MCF 10A (cell line): ENCODE measurements at places on chromosomes 12 and 14.

DNA sequence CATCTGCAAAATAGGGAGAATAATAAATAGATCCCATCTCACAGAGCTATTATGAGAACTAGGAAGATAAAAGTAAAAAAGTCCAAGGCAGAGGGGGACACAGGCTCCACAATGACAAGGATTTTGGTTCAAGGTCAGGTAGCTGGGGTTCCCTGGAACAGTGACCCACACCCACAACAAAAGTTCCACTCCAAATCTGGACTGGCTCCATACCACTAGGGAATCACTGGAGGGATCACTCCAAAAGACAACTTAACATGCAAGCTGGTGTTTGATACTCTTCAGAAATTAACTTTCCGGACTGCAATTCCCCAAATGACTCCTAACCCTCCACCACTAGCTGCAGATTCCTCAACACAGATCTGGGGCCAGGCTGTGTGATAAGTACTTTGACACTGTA, 54.9 kb downstream of the ITPK1 start:
- no peak for DNase-seq

- no peak for DNase-seq
Measured at GRCh38 chr14:31930493-31931240, 146.4 kb upstream of the ARHGAP5 start.

GRCh38 chr12:27796128-27796527, 16.1 kb upstream of the MANSC4 start:
- no peak for DNase-seq

- no peak for DNase-seq
Measured at GRCh38 chr14:76921088-76921399, 94.8 kb downstream of the LRRC74A start.

GRCh38 chr12:23930599-23930998, 18.9 kb downstream of the SOX5 start:
- no peak for DNase-seq

- DNase-seq = no peak
Measured at GRCh38 chr12:6701078-6701768, 608 bp upstream of the PIANP start.

- no peak for DNase-seq
Measured at GRCh38 chr12:106192659-106193393, 54.1 kb upstream of the NUAK1 start.

GRCh38 chr14:72736786-72737559, 156.9 kb downstream of the DPF3 start:
- DNase-seq = no peak

DNA sequence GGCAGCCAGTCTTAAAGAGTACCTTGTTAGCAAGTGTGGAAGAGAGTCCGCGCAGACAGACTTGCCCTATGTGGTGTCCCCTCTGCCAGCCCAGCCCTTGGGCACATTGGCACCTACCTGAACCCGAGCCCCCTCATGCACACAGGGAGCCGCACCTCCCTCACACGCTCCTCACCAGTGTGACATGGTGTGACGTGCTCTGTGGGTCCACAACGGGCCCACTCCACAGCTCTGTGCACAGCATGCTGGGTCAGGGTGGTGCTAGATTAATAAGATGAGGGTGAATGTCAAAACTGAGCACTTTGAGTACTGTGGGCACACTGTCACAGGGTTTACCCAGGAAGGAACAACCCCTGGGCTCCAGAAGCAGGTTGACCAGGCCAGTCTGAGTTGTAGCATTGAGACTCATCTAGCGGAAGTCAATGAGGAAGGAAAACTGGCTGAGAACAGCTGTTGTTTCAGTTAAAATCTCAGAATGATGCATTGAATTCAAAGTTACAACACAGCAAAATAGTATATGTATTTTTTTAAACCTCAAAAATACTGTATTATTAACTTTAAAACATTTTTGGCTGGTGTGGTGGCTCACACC, 53.4 kb upstream of the AMN start:
- DNase-seq = no peak

- peak; percentile 22 for DNase-seq
Measured at GRCh38 chr12:100472325-100472724, 1.3 kb upstream of the NR1H4 start.

DNA sequence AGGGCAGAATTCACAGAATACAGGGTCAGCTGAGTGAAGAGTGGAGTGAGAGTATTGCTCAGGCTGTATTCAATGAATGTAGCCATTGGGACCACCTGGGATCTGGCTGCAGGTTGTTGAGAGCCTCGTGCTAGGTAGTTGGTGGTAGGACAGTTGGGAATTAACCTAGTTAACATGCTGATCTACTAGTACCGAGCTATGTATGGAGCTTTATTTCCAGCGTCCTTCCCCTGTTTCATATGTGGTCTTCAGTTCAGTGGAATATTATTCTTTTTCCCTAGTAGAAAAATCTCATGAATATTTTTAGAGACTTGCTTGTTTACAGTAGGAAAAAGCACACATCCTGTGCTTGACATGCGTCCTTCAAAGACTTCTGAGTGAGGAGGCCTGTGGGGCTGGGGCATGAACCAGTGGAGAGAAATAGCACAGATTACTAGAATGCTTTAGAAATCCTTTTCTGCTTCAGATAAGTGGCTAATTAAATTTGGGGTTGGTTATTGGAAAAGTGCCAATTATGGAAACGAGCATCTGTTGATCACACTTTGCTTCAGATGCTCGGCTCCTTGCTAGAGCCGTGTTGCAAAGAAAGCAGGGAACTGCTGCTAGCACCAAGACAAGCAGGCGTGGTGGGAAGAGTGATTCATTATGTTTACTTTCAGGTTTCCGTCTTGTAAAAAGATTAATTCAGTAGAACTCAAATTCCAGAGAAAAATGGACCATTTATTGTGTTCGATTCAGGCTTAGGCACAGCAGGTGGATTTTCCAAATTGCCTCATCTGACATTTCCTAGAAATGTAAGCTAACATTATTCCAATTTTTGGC, 53.6 kb downstream of the ARF6 start:
- peak; percentile 72 for DNase-seq

DNA sequence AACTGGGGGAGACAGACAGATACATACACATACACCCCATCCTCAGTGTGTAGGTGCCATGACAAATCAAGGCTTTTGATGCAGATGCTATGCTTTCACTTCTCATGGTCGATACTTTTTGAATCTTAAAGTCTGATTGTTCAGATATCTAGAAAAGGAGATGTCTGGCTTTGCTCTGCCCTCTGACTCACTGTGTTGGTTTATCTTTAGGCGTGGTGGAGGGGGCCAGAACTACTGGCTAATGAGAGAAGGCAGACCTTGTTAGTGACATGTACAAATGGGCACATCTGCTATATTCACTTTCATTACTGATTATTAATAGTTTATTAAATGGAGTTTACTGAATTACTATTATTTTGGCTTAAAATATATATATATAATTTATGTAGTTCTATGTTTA, 444.3 kb upstream of the RGS6 start:
- peak; percentile 9 for DNase-seq

GRCh38 chr14:23571701-23572523, 4.3 kb upstream of the AP1G2 start:
- DNase-seq = no peak

- no peak for DNase-seq
Measured at GRCh38 chr12:49335118-49335954, 1.7 kb downstream of the C1QL4 start.

DNA sequence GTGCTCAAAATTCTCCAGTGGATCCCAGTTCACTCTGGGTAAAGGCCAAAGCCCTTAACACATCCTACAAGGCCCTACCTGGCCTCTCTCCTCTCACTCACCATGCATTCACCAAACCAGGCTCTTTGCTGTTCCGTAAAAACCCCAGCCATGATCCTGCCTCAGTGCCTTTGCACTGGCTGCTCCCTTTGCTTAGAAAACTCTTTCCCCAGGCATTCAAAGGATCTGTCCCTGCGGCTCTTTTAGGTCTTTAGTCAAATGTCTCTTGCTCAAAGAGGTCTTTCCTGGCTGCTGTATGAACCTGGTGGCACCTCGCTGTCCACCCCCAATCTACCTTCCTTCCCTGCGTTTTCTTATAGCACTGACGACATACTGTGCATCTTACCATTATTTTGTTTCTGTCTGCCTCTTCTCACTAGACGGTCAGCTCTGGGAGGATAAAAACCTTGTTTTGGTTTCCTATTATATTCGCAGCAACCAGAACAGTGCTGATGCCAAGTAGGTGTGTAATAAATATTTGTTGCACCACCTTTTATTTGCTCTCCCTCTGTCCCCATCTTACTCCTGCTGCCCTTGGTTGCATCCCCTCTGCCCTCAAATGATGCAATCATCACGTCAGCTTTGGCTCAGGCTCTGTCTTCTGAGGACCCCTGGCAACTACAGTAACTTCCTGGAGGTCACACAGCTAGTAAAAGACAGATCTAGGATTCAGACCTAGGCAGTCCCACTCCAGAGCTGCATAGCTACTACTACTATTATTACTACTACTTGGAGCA, 23.8 kb upstream of the DICER1 start:
- no peak for DNase-seq

DNA sequence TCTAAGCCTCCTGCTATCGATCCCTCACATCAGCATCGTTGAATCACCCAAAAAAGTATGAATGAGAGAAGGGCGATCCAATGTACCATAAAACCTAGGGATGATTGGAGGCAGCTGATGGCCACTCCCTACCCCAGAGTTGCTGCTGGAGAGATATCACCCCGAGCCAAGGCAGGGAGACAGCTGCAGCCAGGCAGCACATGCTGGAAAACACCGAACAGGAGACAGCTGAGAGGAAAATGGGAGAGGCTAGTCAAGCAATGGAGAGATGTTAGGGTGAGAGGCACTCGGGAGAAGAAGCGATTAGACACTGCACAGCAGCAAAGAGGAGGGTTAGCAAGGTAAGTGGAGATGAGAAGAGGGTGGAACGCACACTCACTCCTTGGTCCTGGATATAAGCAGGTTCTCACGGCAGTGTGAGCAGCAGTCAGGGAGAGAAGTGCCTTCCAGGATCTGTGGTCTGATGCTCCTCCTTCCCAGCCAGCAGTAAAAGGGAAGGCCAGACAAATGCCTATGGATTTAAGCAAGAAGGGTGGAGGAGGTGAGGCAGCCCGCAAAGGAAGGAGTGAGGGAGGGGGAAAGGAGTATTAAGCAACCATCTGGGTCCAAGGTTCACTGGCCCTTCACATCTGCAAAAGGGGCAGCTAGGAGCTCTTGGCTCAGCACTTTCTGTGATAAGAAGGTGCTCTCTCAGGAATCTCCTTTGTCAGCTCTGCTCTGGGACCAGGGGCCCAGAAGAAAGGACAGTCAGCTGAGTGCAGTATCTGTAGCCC, at the start of gene SLC7A7:
SLC7A7 (minus strand) TSS at position 495 of the 773 bp plus-strand sequence. CDS start 2,037 bp downstream, outside the sequence.
- DNase-seq = no peak

- DNase-seq = no peak
Measured at GRCh38 chr12:31228811-31229792, 96.8 kb downstream of the SINHCAF start.

- DNase-seq = peak; percentile 86
Measured at GRCh38 chr12:79690638-79691510, at the start of gene PAWR. Gene PAWR, minus strand, starts transcription at chr12:79690964. Its CDS starts 720 bp downstream, at chr12:79690244.

DNA sequence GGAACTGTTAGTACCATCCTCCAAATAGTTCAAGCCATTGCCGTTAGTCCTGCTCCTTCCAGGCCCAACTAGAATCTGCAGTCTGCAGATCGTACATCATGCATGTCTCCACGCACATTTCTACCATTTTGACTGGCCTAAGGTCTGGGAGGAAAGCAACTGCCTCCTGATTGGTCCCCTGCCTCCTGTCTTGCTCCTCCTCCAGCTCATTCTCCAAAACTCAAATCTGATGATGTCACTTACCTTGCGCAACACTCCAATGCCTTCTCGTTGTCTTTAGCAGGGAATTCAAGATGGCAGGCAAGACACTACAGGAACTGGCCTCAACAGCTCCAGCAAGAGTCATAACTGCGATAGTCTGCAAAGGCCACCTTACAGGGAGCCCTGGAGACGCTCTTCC, 9.7 kb upstream of the HCAR1 start:
- no peak for DNase-seq

DNA sequence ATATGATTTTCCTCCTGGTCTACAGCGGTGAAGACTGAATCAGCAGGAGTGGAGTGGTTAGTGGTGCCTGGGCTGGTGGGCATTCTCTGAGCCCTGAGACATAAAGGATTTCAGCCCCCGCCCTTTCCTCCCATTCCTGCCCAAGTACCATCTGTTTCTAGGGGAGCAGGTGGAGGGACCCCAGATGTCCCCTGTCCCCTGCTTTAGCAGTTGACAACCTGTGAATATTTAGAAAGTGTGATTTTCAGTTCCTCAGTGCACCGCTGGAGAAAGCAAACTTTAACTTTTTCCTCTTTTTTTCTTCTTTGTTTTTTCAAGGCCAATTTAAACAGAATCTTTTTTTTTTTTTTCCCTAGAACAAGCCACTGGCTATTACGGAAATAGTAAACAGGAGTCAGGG, 163.8 kb upstream of the MYL2 start:
- no peak for DNase-seq

DNA sequence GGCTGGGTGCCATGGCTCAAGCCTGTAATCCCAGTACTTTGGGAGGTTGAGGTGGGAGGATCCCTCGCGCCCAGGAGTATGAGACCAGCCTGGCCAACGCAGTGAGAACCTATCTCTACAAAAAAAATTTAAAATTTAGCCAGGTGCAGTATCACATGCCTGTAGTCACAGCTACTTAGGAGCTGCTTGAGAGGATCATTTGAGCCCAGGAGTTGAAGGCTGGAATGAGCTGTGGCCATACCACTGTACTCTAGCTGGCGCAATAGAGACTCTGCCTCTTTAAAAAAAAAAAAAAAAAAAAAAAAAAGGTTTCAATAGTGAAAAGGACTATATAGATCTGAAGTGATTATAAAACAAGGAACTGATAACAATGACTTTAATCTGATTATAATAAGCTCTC, 13.5 kb downstream of the PSMA3 start:
- no peak for DNase-seq

- DNase-seq = no peak
Measured at GRCh38 chr12:8950221-8950527, 729 bp upstream of the M6PR start.

DNA sequence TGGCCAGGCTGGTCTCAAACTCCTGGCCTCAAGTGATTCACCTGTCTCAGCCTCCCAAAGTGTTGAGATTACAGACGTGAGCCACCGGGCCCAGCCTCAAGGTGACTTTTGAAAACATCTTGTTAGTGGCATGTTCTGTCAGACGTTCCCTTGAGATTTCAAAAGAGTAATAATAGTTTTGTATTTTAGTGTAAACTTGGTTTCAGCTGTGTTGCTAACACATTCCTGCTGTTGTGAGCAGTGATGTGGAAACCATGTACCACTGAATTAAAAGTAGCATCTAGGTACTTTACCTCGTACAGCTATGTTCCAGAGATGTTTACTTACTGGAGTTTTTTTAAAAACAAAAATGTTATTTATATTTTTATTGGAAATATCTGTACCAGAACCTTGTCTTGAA, 111.3 kb downstream of the AEBP2 start:
- no peak for DNase-seq

GRCh38 chr12:56957229-56958052, at the start of gene RDH16:
Gene RDH16, minus strand, starts transcription at chr12:56957608. Its CDS starts 146 bp downstream, at chr12:56957462.
- DNase-seq = peak; percentile 90
